Stimulated activated CD4-positive, alpha-beta T cell treated with anti-CD3 and anti-CD28 coated beads, Interleukin-1b, Interleukin-23, amount 100 ng/mL, for 24 hours (primary cell): ENCODE measurements at places on chromosomes 5 and 9.

DNA sequence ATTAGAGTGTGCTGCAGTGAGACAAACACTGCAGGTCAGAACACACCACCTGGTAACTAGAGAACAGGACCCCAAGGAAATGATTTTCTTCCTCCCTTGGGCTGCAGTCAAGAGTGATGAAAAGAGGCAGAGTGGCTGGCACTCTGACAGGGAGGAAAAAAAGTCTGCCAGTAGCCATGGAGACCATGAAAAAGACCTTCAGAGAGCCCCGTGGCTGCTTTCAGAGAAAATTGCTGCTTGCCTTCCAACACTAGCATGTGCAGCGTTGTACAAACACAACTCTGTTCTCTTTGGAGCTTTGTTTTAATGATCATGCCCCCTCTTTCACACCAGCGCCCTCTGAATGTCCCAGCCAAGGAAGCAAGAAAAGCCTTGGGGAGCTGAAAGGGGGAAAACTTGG is 68.8 kb downstream of the ANKRD55 start:
- no peak for DNase-seq

DNA sequence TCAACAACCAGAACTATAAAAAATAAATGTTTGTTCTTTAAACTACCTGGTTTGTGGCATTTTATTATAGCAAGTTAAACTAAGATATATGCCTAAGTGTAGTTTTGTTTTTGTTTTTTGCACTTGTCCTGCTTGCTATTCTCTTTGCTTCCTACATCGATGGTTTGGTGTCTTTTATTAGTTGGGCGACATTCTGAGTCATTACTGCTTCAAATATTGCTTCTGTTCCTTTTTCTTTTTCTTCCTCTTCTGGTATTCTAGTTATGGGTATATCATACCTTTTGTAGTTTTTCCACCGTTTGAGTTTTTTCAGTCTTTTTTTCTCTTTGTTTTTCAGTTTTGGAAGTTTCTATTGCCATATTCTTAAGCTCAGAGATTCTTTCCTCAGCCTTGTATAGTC is 86.9 kb downstream of the MACIR start:
- no peak for DNase-seq

DNA sequence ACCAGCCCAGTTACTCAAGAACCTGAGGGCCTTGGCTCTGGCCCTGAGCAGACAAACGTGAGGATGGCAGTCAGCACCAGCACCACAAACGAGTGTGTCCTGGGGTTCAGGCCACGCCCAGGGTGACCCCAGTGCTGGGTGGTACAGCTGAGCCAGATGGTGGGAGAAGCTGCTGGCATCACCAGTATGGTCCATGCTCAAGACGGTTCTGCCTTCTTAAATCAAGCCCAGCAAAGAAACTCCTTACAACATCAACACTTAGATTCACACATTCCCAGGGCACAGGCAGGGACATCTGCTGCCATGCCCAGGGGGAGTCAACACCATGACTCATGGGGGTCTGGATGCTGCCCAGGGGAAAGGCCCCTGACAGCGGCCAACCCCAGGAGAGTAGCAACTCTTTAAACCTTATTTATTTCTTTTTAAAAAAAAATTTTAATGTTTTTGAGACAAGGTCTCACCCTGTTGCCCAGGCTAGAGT is 31.3 kb downstream of the IPPK start:
- no peak for DNase-seq

DNA sequence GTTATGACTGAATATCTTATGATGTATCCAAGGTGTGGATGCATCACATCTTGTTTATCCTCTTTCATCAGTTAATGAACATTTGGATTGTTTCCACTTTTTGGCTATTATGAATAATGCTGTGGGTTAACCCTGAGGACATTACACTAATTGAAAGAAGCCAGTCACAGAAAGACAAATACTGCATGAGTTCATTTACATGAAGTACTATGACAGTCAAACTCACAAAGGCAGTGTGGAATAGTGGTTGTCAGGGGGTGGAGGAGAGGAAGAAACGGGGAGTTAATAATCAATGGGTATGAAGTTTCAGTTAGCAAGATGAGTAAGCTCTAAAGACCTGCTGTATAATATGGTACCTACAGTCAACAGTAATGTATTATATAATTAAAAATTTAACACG is 409.4 kb upstream of the CTNND2 start:
- DNase-seq = no peak

DNA sequence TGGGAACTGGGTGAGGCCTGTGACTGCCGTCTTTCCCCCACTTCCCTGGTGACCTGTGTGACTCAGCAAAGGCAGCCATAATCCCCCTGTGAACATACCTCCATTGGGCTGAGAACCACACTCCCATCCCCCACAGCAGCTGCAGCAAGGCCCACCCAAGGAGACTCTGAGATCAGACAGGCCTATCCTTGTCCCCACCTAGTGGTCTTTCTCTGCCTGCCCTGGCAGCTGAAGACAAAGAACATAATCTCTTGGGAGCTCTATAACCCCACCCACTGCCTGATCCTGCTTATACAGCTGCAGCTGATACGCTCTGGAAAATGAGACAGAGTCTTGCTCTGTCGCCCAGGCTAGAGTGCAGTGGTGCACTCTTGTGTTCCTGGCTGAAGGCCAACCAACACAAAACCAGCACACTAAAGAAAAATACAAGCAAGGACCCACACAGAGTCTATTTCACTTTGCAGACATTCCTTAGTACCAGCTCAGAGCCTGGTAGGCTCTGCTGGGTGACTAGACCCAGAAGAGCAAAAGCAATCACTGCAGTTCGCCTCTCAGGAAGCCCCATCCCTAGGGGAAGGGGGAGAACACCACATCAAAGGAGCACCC is 106.7 kb downstream of the MCTP1 start:
- no peak for DNase-seq

DNA sequence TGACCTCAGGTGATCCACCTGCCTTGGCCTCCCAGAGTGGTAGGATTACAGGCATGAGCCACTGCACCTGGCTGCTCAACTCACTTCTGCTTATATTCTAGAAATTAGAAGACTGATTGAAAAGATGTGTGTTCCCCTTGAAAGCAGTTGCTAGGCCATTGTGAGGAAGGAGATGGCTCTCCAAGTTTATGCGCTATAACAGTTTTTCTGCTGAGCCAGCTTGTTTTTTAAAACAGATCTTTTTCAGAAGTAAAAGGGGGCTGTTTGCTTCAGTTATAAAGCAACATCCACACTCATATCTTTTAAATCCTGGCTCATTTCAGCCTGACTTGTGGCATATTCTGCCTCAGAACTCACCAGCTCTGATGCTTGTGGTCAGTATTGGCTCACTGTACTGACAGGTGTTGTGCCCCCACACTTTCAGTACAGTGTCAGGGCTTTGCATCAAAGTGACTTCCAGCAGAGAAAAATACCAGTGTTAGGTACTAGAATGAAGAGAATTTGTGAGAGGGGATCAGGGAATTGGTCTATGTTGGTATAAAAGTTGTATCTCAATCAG is 49.4 kb downstream of the NUP214 start:
- no peak for DNase-seq

DNA sequence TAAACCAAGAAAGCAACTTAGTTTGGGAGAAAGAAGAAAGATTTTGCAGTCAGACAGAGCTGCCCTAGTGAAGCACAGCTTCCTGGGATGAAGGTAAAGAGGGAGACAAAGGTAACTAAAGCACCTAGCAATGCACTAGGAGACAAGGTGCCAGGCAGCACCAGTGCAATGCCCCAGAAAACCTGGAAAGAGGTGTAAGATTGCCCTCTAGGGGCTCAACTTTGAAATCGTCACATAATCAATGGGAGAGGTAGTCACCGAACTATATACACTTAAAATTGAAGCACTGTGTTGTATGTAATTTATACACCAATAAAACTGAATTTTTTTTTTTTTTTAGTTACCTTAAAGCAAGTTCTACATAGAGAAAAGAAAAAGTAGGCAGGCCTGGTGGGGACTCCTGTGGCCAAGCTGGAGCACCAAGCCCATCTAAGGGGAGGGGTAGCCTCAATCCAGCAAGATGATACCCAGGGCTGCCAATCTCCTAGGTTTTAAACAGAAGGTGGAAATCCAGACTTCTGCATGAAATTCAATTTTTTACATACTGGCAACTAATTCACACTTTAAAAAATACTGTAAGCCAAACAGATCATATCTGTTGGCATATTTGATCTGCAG is 48.2 kb downstream of the CDK5RAP2 start:
- DNase-seq = no peak
